ENCODE measurements at places on chromosomes 2 and 18.

GRCh38 chr2:142892715-142893114 lies 15.3 kb downstream of the KYNU start:
- DNase-seq: peak; percentile 24

DNA sequence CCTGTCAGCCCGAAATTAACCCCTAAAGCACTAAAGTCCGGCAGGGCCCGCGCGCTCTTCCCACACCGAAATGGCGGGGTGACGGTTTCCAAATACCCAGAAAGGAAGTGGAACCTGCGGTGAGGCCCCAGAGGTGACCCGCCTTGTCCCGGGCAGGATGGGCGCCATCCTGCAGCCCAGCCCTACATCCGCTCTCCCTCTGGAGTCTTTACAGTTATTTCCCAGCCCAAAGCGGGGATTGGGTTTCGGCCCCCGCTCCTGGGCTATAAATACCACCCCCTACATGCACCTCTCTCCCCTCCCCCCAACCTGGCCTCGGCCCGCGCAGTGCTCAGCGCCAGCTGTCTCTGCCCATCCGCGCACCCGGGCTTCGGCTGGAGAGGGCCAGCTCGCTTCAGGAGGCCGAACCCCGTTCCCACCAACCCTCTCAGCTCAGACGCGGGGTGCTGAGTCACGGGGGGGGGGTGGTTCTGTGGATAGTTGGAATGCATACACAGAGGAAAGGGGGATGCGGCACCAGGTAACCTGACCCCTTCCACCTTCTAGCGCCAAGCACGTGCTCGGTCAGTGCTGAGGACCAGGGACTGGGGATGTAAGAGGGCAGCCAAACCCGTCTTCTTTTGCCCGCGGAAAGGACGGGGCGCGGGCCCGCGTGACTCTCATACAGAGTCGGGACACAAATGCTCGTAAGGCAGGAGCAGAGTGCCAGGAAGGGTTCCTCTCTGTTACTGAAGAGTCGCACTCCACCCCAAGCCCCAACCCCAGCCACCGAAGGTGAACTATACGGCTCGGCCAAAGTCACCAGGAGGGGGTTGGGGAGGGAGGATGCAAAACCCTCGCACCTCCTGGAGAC lies at the start of gene TUBA4B:
Gene TUBA4B, plus strand, starts transcription at position 344 of the 853 bp plus-strand sequence. Its CDS starts 165 bp downstream, at position 509.
- no peak for DNase-seq

GRCh38 chr2:177118636-177119035 lies 94.0 kb upstream of the HNRNPA3 start:
- DNase-seq: no peak

GRCh38 chr2:225998653-225999052 lies 599.1 kb downstream of the NYAP2 start:
- no peak for DNase-seq

- no peak for DNase-seq
Measured at GRCh38 chr18:70273021-70273420, 15.8 kb upstream of the SOCS6 start.

Data from GM19239 (cell line).